C1 segment of cervical spinal cord (tissue), 14 donors: ENCODE measurements at places on chromosomes 7 and 10.

GRCh38 chr7:147607157-147607800 lies 983.3 kb upstream of the C7orf33 start:
- DNase-seq, result no peak

GRCh38 chr7:8035192-8035591 lies 66.6 kb downstream of the GLCCI1 start:
- DNase-seq, result no peak

DNA sequence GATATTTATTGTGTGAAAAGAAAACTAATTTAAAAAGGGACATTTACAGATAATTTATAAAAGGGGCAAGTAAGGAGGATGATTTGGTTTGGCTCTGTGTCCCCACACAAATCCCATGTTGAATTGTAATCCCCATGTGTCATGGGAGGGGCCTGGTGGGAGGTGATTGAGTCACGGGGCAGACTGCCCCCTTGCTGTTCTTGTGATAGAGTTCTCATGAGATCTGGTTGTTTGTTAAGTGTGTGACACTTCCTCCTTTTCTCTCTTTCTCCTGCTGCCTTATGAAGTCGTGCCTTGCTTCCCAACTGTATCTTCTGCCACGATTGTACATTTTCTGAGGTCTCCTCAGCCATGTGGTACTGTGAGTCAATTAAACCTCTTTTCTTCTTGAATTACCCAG lies 171.0 kb upstream of the SEMA3E start:
- DNase-seq, result no peak

DNA sequence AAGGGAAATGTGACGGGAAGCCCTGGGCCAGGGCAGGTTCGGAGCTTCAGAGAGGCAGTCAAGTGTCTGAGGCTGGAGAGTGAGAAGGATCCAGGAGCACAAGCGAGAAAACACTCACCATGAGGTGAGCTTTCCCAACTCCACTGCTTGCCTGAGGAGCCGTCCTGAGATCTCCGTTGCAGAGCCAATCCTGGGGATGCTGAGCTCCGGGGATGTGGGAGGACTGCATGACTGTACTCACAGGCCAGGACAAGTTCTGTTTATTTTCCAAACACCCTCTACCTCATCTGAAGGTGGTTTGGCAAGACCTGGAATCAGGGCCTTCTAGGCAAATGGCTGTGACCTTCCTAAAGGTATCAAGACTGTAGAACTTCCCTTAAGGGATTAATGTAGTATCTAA lies 38.7 kb downstream of the GLI3 start:
- no peak for DNase-seq

GRCh38 chr10:74976565-74976964 lies 134.9 kb upstream of the SAMD8 start:
- DNase-seq, result no peak
